Fibroblast of skin of scalp (primary cell): ENCODE measurements at places on chromosomes 1 and 21.

DNA sequence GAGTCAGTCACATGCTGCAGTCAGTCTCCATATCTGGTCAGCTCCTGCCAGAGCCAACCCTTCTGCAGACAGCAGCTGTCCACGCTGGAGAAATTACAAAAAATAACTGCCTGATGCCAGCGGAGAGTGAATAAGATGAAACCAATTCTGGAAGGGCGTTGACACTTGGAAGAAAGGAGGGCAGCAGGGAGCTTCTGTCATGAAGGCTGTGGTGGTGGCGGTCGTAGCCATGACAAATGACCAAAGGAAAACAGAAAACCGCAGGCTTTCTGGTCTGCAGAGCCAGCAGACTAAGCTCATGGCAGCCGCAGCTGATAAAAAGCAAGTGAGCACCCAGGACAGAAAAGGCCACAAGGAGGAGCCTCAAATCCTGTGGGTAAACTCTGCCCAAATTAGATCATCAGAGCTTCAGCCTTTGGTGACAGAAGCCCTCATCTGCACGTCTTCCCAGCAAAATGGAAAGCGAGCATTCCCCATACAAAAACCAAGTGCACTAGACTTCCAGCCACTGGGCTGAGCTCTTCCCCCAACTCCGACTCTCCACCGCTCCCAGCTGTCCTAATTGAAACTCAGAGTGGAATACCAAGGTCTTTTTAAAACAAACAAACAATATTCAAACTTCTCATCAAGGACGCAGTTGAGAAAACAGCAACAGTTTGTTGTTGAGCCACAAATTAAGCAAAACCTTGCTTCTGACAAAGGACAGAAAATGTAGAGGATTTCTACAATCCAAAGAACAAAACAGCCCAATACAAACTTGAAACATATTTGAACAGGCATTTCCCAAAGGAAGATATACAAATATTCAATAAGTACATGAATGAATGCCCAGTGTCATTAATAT, 28.7 kb downstream of the RSPH1 start:
- peak; percentile 18 for DNase-seq

- no peak for DNase-seq
These were observed 51.3 kb upstream of the RIPK4 start for GRCh38 chr21:41817877-41818855.

- DNase-seq = no peak
These were observed 316 bp downstream of the AP4B1 start for GRCh38 chr1:113904293-113904673.

DNA sequence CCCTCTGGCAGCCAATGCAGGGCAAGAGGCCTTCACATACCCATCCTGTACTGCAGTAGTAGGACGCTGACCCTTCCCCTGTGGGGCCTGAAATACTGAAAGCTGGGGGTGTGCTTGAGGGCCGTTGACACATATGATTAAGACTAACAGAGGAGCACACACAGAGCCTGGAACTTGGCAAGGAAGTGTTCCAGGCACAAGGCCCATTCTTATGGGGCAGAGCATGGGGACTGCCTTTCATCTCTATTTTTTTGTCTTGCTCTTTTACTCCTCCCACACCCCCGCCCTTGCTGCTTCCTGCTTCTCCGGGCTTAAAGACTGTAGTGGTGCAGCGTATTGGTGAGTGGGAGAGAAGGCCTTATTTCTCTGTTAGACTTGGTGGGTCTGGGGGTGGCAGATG, 137.4 kb downstream of the BACH1 start:
- no peak for DNase-seq
